ENCODE measurements at places on chromosomes 7 and 10.

DNA sequence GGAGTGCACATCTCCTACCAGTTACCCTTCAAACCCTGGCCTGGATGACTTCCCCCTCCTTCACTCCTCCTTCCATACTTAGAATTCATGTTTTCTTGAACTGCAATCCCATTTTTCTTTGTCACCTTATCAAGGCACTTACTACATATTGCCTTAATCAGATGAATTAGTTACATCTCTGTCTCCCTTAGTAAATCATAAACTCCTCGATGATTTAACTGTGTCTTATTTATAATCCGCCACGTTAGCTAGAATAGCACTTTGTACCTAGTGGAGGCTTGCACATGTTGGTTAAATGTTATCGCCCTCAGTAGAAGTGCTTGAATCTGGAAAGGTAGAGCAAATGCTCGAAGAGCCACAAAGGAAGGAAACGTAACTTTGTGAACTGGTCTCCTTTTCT lies 94.7 kb upstream of the RAB11FIP2 start:
- DNase-seq = no peak

- no peak for DNase-seq
Observed at GRCh38 chr10:67550838-67551402, 145.1 kb downstream of the CTNNA3 start.

DNA sequence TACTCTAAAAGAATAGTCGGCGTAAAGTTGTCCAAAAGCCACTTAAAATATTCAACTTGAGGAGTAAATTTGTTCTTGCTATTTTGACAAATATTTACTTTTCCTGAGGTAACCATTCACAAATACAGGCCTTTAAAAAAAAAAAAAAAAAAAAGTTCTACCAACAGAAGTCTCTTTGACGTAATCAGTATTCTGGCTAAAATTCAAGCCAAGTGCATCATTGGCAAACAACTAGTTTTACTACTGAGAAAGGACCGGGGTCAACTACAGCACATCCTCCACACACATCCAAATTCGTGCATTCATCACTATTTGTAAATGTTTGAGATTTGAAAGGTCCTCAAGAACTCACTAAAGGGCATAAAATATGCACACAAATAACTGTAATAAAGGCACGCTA lies 2.0 kb downstream of the OAT start:
- no peak for DNase-seq

GRCh38 chr7:135645296-135645904 lies 16.9 kb upstream of the STMP1 start:
- DNase-seq = no peak

- DNase-seq = no peak
Observed at GRCh38 chr7:5652118-5652517, 129.3 kb downstream of the RNF216 start.
